ENCODE measurements at places on chromosomes 4 and X.

- no peak for DNase-seq
Measured at GRCh38 chrX:112857478-112857878, 16.8 kb upstream of the AMOT start.

- DNase-seq, result no peak
Measured at GRCh38 chrX:49064303-49064702, 5.5 kb downstream of the CCDC120 start.

DNA sequence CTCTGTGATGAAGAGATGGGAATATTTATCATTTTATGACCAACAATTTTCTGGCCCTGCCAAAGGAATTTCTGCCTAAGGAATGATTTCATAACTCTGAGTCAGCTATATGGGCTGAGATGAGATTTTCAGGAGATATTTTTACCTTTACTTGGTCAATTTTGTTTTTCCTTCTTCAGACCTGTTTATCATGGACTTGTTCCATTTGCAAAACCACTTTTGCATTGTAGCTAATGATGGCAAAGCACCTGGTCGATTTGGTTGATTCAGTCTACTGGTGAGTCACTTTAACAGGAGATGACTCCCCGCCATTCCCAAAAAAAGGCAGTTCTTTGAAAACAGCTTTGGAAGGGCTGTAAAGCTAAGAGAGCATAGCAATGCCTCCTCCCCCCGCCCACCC, 53.3 kb downstream of the TEX13A start:
- no peak for DNase-seq

DNA sequence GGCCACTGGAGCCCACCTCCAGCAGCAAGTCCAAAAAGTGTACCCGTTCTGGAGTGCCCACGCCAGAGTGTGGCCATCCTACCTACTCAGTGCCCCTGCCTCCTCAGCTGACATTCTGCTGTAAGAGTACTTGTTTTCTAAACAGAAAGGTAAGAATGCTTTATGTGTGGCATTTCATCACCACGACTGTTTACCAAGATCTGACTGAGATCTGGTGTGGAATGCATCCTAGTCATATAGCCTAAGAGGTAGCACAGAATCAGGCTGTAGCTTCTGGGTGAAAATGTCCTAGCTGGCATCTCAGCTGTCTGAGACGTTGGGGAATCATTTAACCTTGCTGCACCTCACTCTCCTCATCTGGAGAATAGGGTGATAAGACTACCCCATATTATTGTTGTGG, 638.7 kb upstream of the TENM3 start:
- DNase-seq, result no peak

DNA sequence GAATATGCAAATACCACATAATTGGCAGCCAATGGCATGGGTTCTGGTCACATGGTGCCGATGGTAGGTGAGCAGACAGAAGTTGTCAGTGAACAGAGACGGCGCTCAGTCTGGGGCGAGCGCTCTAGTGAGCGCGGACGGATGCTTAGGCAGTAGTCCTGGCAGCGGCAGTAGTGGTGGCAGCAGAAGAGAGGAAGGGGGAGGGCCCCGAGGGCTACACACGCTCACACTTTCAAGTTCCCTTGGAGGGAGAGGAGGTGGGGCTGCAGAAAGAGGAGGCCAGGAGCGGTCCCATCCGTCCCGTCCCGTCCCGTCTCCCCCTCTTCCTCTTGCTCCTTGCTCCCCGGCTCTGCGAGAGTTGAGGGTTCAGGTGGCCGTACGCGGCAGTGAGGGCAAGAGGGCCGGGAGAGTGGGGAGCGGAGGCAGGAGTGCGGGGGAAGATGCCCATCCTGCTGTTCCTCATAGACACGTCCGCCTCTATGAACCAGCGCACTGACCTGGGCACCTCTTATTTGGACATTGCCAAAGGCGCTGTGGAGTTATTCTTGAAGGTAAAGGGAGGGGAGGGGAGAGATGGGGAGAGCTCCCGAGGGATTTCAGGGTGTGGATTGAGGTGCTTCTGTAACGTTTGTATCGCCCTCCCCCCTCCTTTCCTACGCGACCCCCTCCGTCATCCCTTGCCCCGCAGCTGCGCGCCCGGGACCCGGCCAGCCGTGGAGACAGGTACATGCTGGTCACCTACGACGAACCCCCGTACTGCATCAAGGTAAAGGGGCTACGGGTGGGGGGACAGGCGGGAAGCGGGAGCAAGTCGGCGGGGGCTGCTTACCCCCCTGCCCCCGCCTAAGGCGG, at the start of gene INTS6L:
Gene INTS6L (plus strand): TSS at position 108 of the 852 bp plus-strand sequence. CDS start 333 bp downstream, at position 441.
- DNase-seq, result no peak

- DNase-seq, result no peak
Measured at GRCh38 chr4:110049951-110050925, 137.6 kb downstream of the EGF start.

DNA sequence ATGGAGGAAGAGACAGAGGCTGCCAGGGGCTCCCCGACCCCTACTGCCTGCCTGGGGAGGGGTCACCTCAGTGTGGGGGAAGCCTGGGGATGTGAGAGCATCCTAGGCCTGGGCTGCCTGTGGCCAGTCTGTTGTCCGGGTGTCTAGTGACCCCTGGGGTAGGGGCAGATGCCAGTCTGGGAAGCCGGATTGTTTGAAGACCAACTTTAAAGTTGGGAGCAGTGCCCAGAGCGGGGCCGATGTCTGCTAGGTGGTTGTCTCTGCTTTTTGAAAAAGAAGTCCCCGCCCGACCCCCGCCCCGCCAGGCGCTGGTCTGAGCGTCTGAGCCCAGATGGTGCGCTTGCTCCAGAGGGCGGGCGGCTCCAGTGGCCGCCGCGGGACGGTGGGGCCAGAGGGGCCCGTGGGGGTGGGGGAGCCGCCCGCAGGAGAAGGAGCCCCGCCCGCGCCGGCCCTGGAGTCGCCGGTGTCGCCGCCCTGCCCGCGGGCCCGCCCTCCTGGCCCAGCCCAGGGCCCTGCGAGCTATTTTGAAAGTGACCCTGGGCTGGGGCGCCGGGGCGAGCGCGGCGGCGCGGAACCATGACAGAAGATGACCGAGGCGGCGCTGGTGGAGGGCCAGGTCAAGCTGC, at the start of gene DOK7:
Gene DOK7 (plus strand): TSS at position 517 of the 626 bp plus-strand sequence. CDS start 70 bp downstream, at position 587.
- no peak for DNase-seq

DNA sequence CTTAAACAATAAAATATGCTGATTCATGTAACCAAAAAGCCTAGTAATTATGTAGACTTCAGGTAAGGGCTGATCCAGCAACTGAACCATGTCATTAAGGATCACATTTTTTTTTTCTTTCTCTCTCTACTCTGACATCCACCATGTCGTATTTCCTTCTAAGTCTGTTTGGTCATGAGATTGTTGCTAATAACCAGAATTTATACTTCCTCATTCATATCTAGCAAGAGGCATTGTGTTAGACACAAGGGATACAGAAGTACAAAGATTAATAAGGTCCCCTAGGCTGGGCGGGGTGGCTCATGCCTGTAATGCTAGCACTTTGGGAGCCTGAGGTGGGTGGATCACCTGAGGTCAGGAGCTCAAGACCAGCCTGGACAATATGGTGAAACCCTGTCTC, 24.1 kb downstream of the PHEX start:
- DNase-seq, result no peak

DNA sequence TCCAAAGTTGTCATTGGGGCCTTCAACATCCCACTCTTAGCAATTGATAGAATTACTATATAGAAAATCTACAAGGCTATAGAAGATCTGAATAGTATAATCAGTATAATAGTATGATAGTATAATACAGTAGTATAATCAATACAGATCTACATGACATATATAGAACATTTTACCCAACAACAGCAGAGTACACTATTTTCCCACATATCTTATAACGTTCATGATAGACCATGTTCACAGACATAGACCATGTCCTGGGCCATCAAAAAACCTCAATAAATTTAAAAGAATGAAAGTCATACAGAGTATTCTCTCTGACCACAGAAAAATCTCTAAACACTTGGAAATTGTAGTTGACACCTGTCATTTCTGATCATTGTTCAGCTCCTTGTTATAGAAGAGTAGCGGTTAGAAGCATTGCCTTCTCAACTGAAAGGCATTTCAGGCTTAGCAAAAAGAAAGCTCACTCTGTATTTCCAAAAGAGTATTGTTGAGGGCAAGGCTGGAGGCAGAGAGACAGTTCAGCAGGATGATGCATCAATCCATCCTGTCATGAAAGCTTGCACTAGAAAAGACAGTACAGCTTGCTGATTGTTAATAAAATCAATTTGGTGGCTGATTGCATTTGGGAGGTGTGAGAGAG, 38.8 kb upstream of the ARMCX5 start:
- no peak for DNase-seq

DNA sequence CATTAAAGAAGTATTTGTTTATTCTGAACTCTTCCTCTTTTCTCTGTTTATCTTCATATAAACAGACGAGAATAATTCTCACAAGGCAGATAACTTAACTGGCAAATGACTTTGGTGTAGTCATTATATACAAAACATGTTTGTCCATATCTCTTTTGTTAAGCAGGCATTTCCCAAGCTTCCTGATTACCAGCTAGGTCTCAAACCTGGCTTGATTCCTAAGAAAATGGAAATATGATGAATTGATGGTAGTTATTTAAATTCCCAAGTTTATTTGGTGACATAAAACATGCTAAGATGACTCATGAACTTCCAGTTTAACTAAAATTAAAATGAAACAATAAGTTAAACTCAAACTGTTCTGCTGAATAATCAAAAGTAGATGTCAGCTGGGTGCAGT, 96.8 kb downstream of the ARSJ start:
- DNase-seq, result no peak

DNA sequence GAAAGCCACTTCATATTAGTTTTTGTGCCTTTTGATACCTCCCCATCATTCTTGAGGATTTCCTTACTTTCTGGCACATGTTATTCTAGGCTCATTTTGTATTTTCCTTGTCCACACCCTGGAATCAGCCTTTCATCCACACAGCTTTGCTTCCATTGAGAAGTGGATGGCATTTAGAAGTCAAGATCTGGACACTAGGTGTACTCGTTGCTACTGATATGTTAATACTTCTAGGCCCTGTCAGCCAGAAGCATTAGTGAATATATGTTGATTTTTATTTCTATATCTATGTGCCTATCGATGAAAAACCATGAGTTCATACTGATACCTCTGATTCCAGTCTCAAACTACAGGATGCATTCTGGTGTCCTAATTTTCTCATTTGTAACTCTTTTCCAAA, 73.2 kb downstream of the ARHGAP24 start:
- DNase-seq, result no peak

GRCh38 chrX:10045327-10046000, 78.3 kb downstream of the CLDN34 start:
- DNase-seq, result no peak

DNA sequence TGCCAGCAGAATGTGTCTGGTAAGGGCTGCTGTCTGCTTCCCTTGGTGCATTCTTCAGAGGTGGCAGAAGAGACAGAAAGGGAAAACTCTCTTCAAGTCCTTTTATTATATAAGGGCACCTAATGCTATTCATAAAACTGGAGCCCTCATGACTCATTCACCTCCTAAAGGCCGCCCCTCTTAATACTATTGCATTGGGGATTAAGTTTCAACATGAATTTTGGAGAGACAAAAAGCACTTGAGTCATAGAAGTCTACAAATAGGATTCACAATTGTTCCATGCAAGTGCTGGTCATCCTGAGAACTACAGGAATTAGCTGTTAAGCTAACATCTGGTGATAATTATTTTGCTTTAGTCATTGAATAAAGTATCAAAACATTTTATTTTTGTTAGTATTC, 349.5 kb downstream of the HS3ST1 start:
- DNase-seq, result no peak

DNA sequence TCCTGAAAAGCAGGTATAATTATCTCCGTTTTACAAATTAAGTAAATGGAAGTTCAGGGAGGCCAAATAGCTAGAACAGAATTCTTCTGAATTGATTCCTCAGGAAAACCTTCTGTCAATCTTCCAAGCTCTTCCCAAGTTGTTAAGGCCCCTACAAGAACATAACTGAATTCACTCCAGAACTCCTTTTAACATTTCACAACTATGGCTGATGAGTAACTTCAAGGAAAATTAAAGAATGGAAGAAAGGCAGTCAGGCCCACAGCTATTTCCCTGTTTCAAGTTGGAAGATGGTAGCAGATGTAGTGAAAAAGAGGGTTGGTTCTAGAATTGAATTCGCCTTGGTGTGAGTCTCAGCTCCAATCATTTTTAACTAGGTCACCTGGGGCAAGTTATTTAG, 15.9 kb downstream of the SETD7 start:
- DNase-seq, result no peak

DNA sequence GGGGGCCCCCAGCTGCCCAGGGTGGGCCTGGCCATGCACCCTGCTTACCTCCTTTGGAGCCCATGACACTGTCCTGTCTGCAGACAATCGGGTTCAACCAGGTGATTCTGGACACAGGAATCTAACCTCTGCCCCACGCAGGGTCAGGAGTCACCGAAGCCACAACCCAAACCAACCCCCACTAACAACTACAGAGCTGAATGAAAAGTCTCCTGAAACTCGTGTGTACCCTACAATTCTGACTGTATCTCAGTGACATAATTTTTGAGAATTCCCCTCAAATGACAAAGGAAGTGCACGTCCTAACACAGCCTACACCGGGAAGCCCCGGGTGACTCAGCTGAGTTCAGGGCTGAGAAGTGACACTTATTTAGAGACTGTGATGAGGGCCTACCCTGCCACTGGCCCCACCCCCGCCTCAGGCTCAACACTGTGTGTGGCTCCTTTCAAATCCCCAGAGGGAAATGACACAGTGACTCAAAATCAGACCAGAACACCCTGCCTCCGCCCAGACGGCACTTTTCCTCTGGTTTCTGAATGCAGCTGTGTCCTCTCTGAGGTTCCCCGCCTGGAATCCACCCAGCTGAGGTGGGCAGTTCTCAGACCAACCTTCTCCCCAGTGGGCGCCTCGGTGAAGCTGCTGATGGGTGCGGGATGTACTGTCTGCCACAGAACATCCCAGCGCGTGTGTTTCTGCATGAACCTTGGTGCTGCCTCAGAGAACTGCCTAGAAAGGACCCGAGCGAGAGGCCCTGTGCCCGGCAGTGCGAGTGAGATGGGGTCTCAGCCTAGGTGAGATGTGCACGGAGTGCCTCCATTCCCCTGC, 9.9 kb downstream of the TNIP2 start:
- no peak for DNase-seq

DNA sequence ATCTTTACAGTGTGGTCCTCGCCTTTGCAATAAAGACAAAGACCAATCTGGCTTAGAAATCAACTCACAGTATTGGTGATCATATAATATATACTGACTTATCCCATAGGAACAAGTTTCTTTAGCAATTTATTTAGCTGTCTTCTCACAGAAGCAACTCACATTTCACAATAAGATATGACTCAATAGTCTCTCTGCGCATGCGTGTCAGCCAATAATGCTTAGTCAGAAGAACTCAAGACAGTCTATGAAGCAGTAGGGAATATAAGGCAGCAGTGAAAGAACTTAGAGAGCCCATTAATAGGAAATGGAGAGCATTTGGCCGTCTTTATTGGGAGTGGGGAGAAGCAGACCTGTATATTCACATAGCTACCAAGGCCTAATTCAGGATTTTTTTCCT, 216.7 kb downstream of the IL13RA2 start:
- DNase-seq, result no peak

GRCh38 chrX:11470250-11470974, 177.2 kb downstream of the AMELX start:
- DNase-seq, result no peak

DNA sequence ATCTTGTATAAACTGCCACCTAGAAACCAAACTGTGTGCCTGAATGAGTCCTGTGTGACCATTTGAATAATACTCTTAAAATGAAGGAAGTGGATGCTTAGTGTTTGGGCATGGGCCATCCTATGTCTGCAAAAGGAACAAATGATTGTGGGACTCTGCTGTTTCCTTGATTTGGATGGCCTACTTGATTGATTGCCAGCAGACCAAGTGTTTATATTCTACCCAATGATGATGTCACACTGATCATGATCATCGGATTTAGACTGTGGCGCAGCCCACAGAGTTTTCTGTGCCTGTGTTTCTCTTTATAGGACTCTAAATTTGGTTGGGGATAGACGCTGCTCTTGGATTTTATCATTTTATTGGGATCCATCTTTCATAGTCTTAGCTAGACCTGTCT, 4.4 kb downstream of the SEPTIN11 start:
- DNase-seq, result no peak
